H4 (cell line): ENCODE measurements at places on chromosomes 6 and 20.

GRCh38 chr6:3926150-3926482 is 76.9 kb downstream of the FAM50B start:
- peak; percentile 50 for DNase-seq

DNA sequence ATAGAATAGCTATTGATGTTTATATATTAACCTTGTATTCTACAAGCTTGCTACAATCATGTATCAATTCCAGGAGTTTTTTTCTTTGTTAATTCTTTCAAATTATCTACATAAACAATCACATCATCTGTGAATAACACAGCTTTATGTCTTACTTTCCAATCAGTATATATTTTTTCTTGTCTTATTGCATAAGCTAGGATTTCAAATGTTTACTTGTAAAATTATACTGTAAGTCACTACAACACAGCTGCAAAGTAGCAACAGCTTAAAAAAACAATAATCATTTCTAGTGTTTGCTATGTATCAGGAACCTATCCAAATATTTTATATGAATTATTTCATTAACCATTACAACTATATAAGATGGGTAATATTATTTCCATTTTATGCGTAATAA is 270.4 kb downstream of the KIF16B start:
- DNase-seq, result no peak

- DNase-seq, result no peak
Measured at GRCh38 chr6:115539531-115539930, 521.2 kb downstream of the FRK start.

GRCh38 chr6:46583081-46583480 is 69.5 kb downstream of the CYP39A1 start:
- DNase-seq, result peak; percentile 27

DNA sequence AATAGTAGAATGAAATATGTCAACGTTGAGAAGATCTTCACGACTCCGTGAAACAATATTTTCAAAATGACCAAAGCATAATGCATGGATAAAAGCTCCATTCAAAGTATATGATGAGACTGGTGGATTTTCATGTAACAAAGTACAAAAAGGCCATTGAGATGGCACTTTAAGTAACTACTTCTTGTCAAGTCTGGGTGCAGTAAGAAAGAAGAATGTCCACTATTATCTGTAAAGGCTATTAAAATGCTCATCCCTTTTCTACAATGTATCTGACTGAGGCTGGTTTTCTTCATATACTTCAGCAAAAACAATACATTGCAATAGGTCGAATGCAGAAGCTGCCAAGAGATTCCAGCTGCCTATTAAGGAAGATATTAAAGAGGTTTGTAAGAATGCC is 457.4 kb downstream of the PKHD1 start:
- DNase-seq, result no peak

GRCh38 chr6:37054580-37054979 is 49.1 kb downstream of the FGD2 start:
- no peak for DNase-seq

GRCh38 chr20:44761423-44761822 is 15.8 kb downstream of the KCNK15 start:
- no peak for DNase-seq

- DNase-seq, result no peak
Measured at GRCh38 chr6:38185752-38186151, 366.2 kb downstream of the ZFAND3 start.

DNA sequence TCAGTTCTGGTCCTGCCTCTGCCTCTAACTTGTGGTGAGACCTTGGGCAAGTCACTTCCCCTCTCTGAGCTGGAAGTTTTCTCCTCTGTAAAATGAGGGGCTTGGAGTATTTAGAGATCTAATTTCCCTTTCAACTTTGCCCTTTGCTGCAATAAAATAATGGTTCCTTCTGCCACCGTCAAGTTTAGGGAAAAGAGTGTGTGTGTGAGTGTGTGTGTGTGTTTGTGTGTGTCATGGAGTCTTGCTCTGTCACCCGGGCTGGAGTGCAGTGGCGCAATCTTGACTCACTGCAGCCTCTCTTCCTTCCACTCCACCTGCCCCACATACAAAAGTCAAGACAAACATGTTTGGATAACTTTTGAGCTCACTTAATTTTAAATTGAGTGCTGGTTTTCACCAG is 39.2 kb upstream of the PIM1 start:
- DNase-seq, result peak; percentile 38

DNA sequence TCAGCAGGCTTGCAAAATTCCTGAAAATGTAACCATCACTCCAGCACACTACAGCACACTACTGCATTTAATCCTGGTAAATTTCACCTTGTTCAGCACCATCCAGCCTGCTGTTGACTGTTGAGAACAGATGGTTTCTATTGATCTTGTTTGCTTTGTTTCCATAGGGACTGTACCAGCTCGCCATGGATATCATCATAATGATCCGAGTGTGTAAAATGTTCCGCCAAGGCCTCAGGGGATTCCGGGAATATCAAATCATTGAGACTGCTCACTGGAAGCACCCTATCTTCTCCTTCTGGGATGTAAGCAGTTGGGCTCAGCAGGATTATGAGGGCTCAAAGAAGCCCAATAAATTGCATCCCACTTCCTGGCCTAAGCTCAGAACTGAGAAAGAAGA is 4.1 kb downstream of the CNBD2 start:
- DNase-seq, result no peak

DNA sequence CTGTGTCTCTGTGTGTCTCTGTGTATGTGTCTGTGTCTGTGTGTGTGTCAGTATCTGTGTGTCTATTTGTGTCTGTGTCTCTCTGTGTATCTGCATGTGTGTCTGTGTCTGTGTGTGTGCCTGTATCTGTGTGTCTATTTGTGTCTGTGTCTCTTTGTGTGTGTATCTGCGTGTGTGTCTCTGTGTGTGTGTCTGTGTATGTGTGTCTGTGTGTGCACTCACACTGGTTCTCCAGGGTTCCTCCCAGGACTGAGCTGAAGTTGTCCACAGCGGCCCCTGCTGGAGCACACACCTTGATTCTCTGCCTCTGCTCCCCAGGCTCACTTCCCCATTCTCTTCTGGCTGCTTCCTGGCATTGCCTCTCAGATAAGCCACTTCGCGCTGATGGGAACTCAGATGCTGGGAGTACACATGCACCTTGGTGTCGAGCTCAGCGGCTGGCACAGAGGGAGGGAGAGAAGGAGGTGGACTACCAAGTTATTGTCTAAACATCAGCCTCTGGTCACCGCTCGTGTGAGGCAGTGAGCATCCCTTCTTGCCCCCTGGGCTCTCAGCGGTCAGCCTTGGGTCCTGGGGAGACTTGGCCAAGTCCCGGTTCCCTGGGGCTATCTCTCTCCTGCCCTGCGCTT is 104.9 kb upstream of the NXT1 start:
- peak; percentile 30 for DNase-seq

GRCh38 chr20:19786311-19786710 is 28.3 kb downstream of the RIN2 start:
- DNase-seq, result peak; percentile 74

- DNase-seq, result no peak
Measured at GRCh38 chr6:130697271-130697994, 129.8 kb upstream of the SMLR1 start.

GRCh38 chr6:149716181-149716963 is 1.5 kb downstream of the LATS1 start:
- no peak for DNase-seq

DNA sequence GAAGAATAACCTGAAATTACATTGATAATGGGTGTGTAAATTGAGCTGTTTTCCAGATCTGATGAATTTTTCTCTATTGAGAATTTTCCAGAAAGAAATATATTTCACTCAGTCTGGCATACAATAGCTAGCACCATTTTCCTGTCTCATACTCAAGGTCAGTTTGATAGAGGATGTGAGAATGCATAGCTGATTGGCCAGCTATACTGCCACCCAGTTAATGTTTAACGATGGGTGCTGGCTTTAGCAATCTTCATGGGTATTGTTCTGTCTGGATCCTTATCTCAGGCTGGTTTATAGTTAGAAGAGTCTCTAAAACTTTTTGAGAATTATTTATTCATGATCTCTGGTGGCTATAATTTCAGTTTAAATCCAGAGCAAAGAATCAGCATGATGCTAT is 147.4 kb downstream of the HDGFL1 start:
- no peak for DNase-seq
